ENCODE measurements at places on chromosomes 6 and 20.
A peak's percentile ranks its signal among the peaks of the same experiment; 100 is the strongest.

- DNase-seq = no peak
- H3K36me3 ChIP-seq = peaks cover 3% of the 10 kb centered on the region
- H3K27ac ChIP-seq = no peak overlapping the region
- H3K27me3 ChIP-seq = no peaks in the 10 kb centered on the region
Observed at GRCh38 chr6:104888066-104888465, 28.3 kb upstream of the HACE1 start.

GRCh38 chr6:111406200-111406721, 76.8 kb downstream of the REV3L start:
- H3K27ac ChIP-seq = no peak overlapping the region
- no peaks in the 10 kb centered on the region for H3K4me1 ChIP-seq
- no peaks in the 10 kb centered on the region for H3K27me3 ChIP-seq
- no peak for DNase-seq
- no peak overlapping the region for H3K4me3 ChIP-seq

DNA sequence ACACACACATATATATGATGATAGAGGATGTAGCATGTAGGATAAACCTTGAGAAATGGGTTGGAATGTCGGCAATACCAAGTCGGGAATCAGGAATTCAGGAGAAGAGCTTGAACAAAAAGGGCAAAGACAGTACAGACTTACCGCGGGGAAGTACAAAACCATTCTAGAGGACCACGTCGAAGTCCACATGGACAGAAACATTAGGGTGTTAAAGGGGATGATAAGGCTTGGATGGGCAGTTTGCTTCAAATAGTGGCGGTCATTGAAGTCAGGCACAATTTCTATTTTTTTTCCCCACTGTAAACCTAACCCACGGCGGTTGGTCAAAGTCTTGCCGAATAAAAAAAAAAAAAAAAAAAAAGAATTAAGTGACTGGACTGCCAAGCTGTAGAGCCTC, 766 bp upstream of the NUS1 start:
- peak overlapping the region; percentile 84 for H3K4me3 ChIP-seq
- no peaks in the 10 kb centered on the region for H3K27me3 ChIP-seq

DNA sequence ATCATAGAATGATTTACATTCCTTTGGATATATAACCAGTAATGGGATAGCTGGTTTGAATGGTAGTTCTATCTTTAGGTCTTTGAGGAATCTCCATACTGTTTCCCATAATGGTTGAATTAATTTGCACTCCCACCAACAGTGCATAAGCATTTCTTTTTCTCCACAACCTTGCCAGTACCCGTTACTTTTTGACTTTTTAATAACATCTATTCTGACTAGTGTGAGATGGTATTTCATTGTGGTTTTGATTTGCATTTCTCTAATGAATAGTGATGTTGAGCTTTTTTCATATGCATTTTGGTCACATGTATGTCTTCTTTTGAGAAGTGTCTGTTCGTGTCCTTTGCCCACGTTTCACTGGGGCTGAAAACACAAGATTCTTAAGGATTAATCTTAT, 107.3 kb downstream of the TINAG start:
- no peak for DNase-seq
- H3K27ac ChIP-seq = no peak overlapping the region
- H3K36me3 ChIP-seq = no peaks in the 10 kb centered on the region

DNA sequence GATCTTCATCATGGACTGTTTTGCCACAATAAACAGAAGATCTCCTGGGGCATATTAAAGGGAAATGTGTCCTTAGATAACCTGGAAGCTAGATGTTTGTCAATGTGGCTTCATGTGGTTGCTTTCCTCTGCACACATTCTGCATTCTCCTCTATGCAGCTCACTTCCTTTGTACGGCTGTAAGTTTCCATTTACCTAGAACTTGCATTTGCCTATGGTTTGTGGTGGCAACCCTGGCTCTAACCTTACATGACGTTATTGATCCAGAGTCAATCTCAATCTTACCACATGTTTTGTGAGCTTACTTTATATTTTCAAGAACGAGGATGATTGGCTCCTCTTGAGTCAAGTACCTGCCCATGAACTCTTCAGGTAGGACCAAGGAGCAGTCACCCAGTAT, 863.1 kb downstream of the MAFB start:
- H3K4me1 ChIP-seq = no peaks in the 10 kb centered on the region
- H3K27ac ChIP-seq = no peak overlapping the region
- no peaks in the 10 kb centered on the region for H3K36me3 ChIP-seq
- no peak overlapping the region for H3K4me3 ChIP-seq
- DNase-seq = no peak
- H3K27me3 ChIP-seq = peaks cover 3% of the 10 kb centered on the region

DNA sequence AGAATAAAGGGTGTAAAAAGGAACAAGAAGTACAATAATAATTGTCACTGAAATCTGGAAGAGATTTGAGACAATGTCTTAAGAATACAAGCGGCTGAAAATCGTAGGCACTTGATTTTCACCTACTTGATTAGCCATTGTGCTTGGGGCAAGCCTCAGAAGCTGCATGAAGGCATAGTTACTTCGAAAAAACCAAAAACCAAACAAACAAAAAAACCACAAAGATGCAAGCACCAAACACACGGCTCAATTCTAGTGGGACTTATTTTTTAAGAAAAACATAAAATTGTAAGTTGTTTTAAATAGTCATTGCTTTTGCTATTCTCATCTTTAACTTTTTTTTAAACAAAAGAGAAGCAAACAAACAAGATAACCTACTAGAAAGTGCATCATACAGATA, 235.6 kb downstream of the OGFRL1 start:
- DNase-seq = no peak
- no peak overlapping the region for H3K27ac ChIP-seq
- no peak overlapping the region for H3K4me3 ChIP-seq
- no peaks in the 10 kb centered on the region for H3K36me3 ChIP-seq
- H3K4me1 ChIP-seq = peaks cover 2% of the 10 kb centered on the region

DNA sequence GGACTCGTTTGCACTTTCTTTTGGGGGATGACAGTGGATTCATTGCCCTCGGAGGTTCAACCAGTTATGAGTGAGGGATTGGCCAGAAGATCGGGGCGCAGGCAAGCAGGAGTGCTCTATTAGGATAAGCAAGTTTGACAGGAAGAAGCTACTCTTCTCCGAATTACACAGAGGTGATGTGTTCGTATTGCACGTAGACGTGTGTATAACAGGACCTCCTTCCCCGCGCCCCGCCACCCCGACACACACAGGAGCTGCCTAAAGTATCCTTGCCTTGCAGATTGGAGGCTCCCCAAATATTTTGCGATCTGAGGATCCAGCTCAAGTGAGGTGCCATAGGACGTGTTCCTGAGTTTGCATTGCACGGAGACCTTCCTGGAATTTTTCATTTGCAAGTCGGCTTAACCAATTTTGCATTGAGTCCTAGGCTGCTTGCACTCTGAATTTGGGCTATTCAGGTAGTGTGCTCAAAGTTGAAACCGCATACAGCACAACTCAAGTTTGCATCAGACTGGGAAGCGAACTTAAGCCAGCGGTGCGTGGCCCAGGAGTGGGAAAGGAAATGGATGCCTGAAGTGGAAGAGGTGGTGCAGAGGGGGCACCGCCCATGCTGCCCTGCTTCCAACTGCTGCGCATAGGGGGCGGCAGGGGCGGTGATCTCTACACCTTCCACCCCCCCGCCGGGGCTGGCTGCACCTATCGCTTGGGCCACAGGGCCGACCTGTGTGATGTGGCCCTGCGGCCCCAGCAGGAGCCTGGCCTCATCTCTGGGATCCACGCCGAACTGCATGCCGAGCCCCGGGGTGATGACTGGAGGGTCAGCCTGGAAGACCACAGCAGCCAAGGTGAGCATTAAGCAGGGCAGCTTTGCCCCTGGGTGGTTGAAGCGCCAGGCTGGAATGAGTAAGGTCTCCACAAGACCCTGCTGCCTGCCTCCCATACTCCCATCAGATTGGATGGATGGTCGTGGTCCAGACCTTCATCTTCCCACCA, 770 bp downstream of the TCF19 start:
- DNase-seq = no peak
- peak overlapping the region; percentile 79 for H3K4me3 ChIP-seq
- H3K27ac ChIP-seq = peak overlapping the region; percentile 90

GRCh38 chr6:126886106-126886505, 232.4 kb upstream of the RSPO3 start:
- no peak for DNase-seq
- H3K27me3 ChIP-seq = peaks cover 6% of the 10 kb centered on the region
- no peak overlapping the region for H3K27ac ChIP-seq
- no peaks in the 10 kb centered on the region for H3K36me3 ChIP-seq
- H3K4me1 ChIP-seq = peaks cover 20% of the 10 kb centered on the region

DNA sequence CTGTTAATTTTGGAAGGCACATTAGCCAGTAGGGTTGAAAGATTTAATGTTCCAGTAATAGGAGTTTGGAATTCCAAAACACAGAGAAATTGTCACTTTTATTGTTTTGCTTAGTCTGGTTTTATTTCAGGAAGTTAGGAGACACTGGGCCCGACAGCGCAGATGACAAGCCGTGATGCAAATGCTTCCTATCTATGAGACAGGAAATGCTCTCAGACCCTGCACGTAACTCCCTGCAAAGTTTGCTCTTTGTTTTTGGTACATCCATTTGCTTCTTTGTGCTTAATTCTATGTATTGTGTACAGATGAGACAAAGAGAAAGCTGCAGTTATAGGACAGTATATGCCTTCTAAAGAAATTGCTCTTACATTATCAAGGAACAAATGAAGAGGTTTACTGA, 201.6 kb upstream of the SGK1 start:
- peaks cover 15% of the 10 kb centered on the region for H3K4me1 ChIP-seq
- H3K36me3 ChIP-seq = no peaks in the 10 kb centered on the region
- H3K4me3 ChIP-seq = no peak overlapping the region
- DNase-seq = no peak
